Sciatic nerve (tissue), 2 donors: ENCODE measurements at places on chromosomes 13 and 19.

DNA sequence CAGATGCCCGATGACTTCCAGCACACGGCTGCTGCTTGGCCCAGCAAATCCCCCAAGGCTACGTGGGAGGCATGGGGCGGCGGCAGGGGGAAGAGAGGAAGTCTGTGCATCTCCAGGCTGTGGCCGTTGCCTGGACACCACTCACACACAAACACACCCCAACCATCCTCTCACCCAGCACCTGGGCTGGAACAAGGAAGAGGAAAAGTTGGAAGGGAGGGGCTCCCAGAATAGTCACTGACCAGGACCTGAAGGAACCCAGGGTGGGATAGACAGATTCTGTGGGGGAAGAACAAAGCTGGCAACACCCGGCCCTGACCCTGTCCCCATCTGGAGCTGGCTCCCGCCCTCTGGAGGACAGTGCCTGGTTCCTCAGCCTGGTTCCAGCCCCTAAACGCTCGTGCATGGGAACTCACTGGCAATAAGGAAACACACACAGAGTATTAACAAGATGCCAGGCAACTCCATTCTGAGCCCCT, 11.2 kb downstream of the PPP6R1 start:
- DNase-seq: no peak

DNA sequence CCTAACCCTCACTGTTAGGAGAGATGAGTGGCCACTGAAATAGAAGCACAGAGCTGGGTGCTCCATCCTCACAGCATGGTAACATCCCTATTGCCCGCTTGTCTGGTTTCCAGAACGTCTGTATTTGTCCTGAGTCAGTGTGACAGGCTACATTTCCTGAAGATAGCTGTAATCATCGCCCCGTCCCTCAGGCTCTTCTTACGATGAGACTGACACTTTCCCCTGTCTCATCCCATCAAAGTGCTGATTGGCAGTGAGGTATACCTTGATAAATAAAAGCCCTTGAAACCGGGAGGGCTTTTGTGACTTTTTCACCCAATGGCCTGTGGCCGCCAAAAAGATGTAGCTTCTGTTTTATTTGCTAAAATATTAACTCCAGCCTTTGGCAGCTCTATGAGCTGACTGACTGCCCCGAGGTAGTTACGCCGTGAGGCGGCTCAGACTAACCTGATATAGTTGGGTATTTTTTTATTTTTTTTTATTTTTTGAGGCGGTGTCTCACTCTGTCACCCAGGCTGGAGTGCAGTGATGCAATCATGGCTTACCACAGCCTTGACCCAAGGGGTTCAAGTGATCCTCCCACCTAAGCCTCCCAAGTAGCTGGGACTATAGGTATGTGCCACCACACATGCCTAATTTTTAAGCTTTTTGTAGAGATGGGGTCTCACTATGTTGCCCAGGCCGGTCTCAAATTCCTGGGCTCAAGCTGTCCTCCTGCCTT, 5.7 kb upstream of the LRRC4B start:
- no peak for DNase-seq

DNA sequence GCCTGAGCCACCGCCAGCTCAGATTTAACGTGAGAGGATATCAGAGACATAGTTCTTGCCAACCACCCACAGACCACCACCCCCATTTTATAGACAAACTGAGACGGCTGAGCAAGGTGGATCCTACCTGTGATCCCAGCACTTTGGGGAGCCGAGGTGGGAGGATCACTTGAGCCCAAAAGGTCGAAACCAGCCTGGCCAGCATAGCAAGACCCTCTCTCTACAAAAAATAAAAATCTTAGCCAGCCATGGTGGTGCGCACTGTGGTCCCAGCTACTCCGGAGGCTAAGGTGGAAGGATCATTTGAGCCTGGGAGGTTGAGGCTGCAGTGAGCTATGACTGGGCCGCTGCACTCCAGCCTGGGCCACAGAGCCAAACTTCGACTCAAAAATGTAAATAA, 30.6 kb upstream of the NDUFS7 start:
- no peak for DNase-seq

DNA sequence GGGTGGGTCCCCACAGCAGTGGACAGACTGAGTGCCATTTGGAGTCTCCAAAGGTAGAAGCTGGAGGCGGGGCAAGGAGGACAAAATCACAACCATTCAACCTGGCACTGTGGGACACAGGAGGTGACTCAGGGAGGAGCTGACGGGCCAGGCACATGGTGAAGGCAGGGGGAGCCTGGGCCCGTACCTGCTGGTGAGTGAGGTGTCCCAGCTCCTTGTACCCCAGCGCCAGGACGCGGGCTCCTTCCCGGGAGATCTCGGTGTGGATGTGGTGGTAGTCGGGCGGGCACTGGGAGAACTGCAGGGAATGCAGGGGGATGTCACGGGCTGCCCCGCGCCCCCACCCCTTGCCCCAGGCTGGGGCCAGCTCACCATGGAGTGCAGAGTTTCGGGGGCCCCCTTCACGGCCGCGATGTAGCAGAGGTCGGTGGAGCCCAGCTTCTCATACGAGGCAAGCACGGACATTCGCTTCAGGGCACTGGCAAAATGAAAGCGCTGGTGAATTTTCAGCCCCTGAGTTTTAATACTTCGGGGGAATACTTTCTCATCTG, 9.8 kb downstream of the ATP13A1 start:
- no peak for DNase-seq

GRCh38 chr13:107458269-107458668, 757.1 kb downstream of the LIG4 start:
- DNase-seq: no peak

DNA sequence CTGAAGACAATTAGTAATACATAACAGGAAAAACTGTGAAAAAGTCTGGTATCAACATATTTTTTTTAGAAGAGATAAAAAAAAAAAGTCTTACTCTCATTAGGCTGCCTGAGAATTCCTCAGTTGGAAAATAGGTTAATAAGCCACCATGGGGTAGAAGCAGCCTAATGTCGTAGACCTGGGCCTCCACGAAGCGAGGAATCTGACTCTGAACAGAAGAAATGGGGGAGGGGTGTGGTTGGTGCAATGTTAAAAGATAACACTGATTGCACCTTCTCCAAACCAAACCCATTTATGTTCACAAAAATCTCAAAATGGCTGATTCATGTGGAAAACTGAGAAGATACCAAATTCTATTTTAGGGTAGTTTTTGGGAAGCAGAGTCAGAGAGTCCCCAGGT, 62.4 kb downstream of the MPHOSPH8 start:
- no peak for DNase-seq

GRCh38 chr13:92966341-92966740, 260.3 kb upstream of the GPC6 start:
- DNase-seq: no peak

GRCh38 chr13:78238911-78239310, 320.3 kb upstream of the EDNRB start:
- DNase-seq: no peak

DNA sequence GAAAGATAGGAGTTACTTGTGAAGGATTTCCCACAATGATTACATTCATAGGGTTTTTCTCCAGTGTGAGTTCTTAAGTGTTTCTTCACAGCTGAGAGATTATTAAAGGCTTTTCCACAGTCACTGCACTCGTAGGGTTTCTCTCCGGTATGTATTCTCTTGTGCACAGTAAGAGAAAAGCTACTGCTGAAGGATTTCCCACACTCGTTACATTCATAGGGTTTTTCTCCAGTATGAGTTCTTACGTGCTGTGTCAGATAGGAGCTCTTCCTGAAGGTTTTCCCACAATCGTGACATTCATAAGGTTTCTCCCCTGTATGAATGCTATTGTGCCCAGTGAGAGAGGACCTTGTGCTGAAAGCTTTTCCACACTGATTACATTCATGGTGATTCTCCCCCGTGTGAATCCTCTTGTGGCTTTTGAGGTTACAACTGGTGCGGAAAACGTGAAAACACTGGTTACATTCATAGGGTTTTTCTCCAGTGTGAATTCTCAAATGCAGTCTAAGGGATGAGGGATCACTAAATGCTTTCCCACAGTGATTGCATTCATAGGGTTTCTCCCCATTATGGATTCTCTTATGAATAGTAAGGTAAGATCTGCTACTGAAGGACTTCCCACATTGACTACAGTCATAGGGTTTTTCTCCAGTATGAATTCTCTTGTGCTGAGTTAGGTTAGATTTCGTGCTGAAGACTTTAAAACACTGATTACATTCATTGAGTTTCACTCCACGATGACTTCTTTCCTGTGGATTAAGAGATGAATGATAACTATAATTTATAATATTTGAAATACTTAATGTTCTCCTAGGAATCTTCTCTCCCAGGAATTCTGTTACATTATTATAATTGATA, 20.6 kb downstream of the ZNF558 start:
- no peak for DNase-seq

DNA sequence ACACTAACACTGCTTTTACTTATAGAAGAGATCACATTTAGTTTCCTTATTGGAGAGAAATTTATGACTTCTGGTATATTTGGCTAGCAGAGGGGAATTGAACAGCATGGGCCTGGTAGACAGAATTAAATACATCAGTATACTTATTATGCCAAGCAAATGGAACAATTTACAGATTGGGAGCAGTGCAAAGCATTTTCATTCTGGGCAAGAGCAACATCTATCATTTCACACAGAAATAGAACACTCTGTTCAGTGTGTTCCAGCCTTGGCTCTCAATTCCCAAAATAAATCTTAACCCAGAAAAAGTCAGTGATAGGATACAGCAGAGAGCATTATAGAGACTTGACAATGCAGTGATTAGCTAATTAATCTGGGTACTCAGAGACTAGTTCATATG, 604.0 kb upstream of the SLITRK6 start:
- no peak for DNase-seq

DNA sequence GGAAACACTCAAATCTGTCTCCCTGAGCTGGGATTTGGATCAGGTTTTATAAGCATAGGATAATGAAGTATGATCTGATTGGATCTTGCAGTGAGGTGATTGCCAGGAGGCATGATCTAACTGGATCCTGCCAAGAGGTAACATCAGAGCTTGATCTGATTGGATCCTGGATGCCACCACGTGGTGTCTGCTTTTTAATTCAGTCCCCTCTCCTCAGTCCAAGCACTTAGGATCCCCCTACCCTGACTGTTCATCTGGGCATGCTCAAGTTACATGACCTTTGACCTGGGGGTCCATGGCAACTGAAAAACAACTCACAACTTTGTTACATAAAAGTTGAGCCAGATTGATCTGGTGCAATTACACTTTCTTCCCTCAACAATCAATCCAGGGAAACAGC, 47.5 kb upstream of the LSM14A start:
- no peak for DNase-seq

GRCh38 chr19:52943134-52943883, 19.4 kb downstream of the ZNF816 start:
- DNase-seq: no peak

- DNase-seq: peak; percentile 47
Observed at GRCh38 chr13:112903606-112904195, 65.3 kb upstream of the MCF2L start.

DNA sequence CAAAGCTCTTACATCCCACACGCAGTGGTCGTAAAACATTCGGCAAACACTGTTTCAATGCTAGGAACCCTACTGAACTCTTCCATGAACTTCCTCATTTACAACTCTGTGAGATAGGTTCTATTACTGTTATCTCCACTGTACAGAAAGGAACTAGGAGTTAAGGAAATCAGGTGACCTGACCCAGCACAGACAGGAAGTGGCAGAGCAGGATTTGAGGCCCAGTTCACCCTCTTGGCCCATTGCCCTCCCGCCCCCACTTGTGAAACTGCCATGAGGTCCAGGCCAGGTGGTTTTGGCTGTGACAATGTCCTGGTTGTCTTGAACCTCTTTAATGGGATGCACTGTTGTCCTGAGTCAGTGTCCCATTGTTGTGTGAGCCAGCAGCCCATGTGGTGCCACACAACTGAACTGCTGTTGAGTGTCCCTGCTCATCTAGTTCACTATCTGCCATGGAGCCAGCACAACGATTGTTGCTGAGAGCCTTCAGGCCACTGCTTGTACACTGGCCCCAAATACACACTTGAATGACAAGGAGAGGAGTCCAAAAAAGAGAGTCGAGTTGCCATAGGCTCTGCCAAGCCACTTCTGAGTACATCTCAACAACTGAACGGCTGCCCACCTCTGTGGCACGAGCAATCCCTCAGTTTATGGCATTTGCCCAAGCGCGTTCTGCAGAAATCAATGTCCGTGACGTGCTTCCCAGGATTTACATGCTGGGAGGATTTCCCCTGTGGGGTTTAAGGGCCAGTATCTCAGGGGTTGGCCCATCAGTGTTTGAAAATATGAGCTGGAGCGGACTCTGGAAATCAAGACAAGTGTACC, 484.6 kb downstream of the TSHZ3 start:
- peak; percentile 36 for DNase-seq

GRCh38 chr13:73913751-73914518, 220.3 kb downstream of the KLF12 start:
- no peak for DNase-seq

GRCh38 chr13:26494571-26495195, 62.8 kb upstream of the WASF3 start:
- no peak for DNase-seq

DNA sequence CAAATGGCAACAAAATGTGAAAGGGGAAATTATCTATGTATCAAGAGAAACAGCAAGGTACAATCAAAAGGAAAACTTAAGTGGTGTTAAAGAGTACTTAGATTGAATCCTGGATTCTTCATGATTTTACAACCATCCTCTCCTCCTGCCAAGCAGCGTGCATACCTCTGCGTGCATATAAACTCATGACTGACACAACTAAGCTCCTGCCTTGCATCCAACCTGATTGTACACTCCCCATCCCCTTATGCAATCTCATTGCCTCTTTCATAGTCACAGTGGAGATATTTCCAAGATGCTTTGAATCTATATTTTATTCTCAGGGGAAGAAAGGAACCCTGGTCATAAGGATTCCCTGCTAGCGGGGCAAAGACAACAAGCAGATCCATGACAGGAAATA, 499.9 kb downstream of the KCTD12 start:
- no peak for DNase-seq

- no peak for DNase-seq
Observed at GRCh38 chr19:35898499-35898809, 1.9 kb downstream of the NFKBID start.

DNA sequence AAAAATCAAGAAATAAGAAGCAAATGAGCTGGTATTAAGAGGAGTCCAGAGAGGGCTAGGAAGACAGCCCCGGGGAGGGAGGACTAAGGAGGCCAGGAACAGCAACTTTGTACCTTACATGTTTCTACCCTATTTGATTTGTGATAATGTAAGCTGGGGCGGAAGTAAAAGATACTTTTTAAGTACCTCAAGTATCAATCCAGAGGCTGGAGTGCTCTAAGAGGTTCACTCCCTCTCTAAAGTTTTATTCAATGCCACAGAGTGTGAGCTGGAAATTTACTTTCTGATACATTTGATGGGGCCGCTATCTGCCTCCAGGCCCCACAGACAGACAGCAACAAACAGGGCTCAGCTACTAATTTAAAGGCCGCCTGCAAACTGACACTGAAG, 11.4 kb downstream of the MLLT1 start:
- DNase-seq: no peak

DNA sequence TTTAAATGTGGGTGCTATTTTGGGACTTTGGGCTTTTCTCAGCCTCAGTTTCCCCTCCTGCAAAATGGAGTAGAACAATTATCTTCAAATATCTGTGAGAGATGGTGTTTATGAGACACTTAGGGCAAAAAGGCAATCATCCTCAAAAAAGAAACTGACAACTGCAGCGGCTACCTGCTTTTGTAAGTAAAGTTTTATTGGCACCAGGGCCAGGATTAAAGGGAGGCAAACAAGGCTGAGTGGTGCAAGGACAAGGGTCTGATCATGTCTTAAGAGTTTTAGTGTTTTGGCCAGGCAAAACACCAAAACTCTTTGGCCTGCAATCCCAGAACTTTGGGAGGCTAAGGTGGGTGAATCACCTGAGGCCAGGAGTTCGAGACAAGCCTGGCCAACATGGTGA, 1.3 kb upstream of the MAST3 start:
- DNase-seq: no peak

GRCh38 chr13:91563799-91564198, 165.4 kb downstream of the GPC5 start:
- DNase-seq: no peak
